ENCODE measurements at places on chromosomes 1 and 21.
A peak's percentile ranks its signal among the peaks of the same experiment; 100 is the strongest.

- no peak for DNase-seq
Observed at GRCh38 chr1:48250572-48250971, 28.1 kb downstream of the SLC5A9 start.

GRCh38 chr21:29583424-29583924 is 284.8 kb downstream of the BACH1 start:
- DNase-seq: no peak

DNA sequence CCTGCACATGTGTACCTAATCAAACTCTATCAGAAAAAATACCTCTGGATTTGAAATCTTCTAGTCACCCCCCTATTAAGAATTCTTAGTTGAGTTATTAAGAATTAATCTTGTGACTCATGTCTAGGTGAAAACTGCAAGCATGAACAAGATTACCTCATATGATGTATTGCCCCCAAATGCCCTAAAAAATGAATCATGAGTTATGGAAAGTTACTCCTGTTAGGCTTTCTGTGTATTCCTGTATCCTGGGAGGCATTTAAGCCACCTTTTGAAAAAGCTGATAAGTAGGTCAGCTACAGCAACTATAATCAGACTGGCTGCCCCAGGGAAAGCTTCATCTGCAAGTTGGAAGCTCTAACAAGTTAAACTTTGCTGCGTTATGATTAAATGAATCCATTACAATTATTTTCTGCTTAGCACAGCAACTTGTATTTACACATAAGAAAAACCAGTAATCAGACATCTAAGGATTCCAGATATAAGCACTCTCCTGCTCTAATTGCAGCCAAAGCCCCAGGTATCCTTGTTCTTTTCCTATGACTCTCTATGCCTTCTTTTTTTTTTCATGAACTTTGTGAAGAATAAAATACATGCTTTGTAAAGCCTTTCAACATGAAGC is 147.7 kb downstream of the NTPCR start:
- DNase-seq: no peak

- DNase-seq: no peak
Observed at GRCh38 chr21:42818328-42818749, 61.0 kb downstream of the WDR4 start.

DNA sequence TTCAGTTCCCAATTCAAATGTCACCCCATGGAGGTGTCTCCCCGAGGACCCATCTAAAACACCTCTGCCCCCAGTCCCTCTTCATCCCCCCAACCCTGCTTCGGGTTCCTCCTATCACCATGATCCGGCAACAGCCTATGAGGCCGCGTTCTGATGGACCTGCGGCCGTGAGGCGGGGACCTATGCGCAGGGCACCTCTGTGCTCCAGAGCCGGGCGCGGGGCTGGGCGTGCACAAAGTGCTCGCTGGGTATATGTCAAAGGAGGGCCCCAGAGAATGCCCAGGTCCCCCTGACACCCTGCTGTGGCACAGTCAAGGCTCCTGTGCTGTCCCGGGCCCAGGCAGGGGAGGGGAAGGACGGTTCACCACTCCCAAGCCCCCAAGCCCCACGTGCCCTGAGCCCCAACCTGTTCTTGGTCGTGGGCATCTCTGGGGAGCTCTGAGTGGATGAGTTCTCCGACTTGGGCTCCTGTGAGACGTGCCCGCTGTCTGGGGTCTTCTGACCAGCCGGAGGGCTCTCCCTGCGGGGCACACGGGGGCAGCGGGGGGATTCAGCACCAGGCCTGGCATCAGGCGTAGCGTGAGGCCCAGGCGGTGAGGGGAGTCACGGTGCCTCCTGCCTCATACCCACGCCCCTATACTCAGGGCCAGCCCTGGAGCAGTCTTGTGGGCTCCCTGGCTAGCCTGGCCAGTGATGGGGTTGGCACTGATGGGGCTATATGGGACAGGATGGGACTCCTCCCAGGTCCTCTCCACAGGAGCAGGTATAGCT is 67.7 kb downstream of the RAP1GAP start:
- DNase-seq: no peak

DNA sequence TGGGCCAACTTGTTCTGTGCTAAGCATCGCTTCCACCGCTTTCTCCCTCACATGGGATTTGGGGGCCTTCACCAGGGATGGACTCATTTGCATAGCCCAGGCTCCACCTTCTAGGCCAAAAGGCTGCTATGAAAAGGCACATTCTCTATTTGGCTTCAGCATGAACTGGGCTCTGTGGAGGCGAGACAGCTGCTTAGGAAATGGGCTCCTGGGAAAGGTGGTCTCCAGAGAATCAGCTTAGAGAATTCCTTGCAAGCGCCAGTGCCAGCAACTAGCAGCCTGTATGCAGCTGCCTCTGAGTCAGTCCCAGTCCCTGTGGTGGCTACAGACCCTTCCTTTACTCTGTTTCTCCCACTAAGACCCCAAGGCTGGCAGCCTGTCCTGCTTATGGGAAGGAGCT is 214.5 kb downstream of the HIVEP3 start:
- no peak for DNase-seq

DNA sequence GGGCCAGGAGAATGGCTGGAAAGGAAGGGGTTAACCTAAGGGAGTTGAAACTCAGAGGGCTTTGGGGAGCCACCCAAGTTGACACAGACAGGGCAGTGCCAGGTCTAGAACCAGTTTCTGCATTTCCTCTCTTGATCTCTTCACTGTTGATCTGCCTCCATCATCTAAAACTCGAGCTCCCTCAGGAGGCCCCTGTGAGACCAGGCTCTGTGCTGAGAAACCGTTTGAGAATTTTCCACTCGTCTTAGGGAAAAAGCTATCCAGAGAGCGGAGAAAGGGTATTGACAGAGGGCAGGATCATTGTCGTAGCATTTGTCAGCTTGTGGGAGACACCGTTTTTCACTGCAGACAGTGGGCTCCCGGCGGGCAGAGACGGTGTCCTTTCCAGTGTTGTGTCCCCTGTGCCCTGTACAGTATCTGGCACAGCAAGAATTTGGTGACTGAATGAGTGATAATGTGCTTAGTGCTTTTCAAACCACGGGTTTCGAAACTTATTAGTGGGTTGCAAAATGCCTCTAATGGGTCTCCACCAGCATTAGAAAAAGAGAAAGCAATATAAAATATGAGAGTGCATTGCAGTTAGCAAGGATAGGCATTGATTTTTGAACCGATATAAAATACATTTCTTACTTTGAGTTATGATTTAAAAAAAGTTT is 31.1 kb downstream of the PROK1 start:
- DNase-seq: no peak

DNA sequence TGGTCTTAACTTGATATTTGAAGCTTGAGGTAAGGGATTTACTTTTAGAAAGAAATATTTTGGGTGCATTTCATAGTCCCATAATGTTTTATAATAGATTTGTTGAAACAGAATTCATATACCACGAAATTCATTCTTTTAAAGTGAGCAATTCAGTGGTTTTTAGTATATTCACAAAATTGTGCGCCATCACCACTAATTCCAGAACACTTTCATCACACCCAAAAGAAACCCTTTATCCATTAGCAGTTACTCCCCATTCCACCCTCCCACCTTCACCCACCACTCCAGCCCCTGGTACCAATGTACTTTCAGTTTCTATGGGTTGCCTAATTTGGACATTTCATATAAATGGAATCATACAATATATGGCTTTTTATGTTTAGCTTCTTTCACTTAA is 38.9 kb upstream of the DMRTB1 start:
- DNase-seq: no peak

DNA sequence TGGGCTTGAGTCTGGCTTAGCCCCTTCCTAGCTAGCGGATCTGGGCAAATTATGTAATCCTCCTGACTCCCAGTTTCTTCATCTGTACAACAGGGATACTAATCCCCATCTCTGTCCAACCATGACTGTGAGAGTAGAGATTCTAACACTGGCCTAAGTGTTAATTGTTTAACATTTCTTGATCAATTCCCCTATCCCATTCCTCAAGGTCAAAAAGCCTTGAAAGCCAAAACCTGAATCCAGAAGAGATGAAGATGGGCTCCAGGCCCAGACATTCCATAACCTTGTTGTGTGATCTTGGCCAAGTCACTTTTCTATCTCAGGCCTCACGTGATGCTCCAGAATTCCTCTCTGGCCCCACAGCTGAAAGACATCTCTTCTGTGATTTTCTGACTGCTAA is 18.8 kb upstream of the PHLDA3 start:
- no peak for DNase-seq

GRCh38 chr1:154178911-154179811 is 12.7 kb downstream of the TPM3 start:
- no peak for DNase-seq

DNA sequence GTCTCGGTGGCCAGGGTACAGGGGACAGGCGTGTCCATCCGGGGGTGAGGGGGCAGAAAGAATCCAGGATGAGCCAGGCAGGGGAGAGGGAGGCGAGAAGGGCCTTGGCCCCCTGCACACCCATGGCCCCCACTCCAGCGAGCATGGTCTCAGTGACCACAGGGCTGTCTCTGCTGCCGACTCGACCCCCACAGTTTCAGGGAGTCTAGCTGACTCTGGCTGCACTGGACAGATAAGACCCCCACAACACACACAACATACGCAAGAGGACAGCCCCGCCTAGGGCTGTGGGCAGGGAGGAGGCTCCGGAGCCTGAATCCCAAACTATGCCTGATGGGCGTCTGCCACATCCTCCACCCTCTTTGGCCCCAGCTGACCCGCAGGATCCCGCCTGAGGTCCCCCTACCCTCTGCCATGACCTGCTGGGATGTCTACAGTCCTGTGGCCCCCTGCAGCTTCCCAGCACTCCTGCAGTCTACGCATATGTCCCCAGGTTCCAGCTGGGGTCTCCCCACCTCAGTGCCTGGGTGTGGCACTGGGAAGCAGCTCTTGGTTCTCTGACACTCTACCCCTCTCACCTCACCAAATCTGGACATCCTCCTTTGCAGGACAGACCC is 22.0 kb downstream of the WNT9A start:
- DNase-seq: no peak

DNA sequence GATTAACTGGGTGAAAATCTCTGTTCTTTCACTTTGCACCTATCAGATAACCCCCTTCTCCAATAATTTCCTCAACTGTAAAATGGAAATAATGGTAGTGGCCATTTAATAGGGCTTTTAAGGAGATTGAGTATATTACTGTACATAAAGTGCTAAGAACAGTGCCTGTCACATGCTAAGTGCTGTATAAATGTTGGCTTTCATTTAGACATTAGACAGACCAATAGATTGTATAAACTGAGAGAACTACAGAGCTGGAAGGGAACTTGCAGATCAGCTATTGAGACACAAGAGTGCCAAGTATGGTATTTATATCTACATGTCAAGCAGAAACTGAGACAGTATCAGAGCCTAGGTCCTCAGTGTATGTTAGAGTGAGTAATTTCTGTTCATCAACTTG is 934.7 kb downstream of the PLA2G4A start:
- DNase-seq: no peak

DNA sequence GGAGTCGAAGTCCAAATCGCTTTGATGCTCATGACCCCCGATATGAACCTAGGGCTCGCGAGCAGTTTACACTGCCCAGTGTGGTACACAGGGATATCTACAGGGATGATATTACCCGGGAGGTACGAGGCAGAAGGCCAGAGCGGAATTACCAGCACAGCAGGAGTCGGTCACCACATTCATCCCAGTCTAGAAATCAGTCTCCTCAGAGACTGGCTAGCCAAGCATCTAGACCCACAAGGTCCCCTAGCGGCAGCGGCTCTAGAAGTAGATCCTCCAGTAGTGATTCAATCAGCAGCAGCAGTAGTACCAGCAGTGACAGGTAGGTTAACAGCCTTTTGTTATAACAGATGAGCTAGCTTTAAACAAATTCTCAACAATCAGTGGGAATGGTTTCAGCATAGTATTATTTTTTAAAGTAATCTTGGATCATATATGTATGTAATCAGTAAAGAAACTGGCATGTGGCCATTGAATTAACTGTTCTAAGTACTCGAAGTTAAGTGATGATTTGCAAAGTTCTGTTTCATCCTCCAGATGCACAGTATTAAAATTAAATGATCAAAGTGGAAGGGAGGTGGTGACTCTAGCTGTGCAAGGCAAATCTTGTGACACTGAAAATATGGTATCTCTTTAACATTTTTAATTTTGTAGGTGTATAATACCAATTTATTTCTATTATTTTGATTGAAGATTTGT is 29.0 kb downstream of the SPEN start:
- no peak for DNase-seq

- DNase-seq: no peak
Observed at GRCh38 chr1:172135076-172135672, 285.3 kb upstream of the C1orf105 start.

- no peak for DNase-seq
Observed at GRCh38 chr1:118618618-118619340, 369.4 kb downstream of the TBX15 start.

GRCh38 chr1:32179443-32180185 is at the start of gene TXLNA:
TSS of gene TXLNA (plus strand) at chr1:32179675. CDS start at chr1:32180346, 671 bp downstream.
- peak; percentile 66 for DNase-seq

- DNase-seq: no peak
Observed at GRCh38 chr1:109335091-109335490, 28.3 kb upstream of the MYBPHL start.

Measured in cortex of kidney (tissue), 1 donor.